ENCODE measurements at places on chromosomes 4 and X.

DNA sequence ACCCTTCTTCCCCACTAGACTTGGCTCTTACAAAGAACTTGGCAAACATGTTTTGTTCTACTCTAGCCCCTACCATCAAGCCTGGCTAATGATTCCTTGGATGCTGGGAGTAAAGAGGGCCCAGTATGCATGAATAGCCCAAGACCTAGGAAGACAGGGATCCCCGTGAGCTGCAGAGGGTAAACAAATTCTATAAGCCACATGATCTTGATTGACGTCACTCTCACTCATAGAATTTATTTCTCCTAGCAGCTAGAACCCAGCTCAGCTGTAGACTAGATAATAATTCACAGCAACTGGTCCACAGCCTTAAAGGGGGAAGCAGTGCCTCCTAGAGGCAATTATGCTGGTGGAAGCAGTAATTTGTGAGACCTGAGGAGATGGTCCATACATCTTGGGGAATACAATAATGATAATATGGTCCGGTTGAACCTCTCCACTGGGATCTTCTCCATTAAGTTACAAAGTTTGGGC, 16.1 kb upstream of the USO1 start:
- no peak for DNase-seq

DNA sequence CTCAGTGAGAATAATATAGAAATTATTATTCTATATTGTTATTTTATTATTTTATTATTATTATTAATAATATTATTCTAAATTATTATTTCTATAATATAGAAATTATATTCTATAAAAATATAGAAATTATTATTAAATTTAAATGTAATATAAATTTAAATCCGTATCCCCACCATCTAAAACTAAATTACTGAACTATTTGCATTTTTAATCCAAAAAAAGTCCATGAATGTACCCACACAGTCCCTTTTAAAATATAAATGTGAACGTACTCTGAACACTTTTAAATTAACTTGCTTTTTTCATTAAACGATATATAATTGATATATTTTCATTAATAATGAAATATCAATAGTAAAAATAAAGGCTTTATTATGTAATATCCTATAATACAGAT, 248.3 kb upstream of the PCDH7 start:
- DNase-seq: no peak

GRCh38 chrX:10666102-10666501, 45.7 kb upstream of the MID1 start:
- no peak for DNase-seq

- no peak for DNase-seq
These were observed 70.0 kb downstream of the NYX start for GRCh38 chrX:41516999-41517765.

DNA sequence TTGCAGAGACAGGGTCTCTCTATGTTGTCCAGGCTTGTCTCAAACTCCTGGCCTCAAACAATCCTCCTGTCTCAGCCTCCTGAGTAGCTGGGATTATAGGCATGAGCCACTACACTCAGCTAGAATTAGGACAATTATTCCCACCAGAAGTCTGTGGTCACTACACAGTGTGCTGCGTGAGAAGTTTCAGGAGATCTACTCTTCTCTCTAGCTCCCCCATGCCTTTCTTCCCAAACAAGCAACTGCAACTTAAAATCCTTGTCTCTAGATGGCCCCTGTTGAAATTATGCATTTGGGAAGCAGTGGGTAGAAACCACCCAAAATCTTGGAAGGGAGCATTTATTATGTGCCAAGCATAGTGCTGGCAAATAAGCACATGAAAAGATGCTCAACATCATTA, 21.1 kb upstream of the MAP7D3 start:
- DNase-seq: no peak

Data from NCI-H2171 treated with DMSO at 0.1 percent for 48 hours (cell line).